ENCODE measurements at places on chromosomes 3 and 15. TPM values are rescaled to one million over a fixed set of nuclear protein-coding genes. Genes with fewer than 3 reads are reported as not detected.

- no peak for DNase-seq
Measured at GRCh38 chr3:38603731-38604131, 45.8 kb downstream of the SCN5A start.

GRCh38 chr15:74406992-74407705 is 26.6 kb downstream of the SEMA7A start:
- DNase-seq, result no peak

DNA sequence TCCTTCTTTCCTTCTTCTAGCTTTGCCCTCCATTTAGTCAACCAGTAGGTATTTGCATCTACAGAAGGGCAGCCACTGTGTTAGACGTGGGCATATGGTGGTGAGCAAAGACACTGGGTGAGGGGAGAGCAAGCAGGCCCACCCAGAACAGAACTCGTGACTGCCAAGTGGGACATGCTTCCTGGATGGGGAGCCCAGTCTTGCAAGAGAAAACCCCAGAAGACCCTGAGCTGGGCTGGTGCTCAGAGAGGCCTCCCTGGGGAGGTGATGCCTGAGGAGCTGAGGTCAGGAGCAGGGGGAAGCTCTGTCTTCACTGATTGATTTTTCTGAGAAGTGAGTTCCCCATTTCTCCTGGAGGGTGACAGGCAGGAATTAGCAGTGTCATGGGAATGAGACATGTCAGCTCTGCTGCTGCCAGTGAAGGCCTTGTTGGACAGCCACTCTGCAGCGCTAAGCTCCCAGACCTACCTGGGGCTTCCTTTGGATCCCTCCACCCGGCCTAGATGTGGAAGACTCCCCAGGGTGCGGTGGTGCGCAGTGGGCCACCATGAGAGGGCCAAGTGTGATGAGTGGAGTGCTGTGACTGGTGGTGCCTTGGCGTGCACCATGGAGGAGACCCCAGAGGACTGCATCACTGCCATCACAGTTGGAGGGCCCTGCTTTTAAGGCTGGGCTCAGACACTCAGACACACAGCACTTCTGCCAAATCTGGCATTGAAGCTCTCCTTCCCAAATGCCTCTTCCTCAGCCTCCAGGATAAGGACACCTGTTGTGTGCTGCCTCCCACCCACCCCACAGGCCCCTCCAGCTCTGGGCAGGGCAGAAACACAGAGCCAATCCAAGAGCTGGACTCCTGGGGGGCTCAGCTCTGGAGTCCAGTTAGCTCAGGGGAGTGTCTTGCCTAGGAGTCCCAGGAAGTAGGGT is 40.0 kb upstream of the TOPBP1 start:
- no peak for DNase-seq

The TNK2 gene
- 72.3 TPM for total RNA-seq

DNA sequence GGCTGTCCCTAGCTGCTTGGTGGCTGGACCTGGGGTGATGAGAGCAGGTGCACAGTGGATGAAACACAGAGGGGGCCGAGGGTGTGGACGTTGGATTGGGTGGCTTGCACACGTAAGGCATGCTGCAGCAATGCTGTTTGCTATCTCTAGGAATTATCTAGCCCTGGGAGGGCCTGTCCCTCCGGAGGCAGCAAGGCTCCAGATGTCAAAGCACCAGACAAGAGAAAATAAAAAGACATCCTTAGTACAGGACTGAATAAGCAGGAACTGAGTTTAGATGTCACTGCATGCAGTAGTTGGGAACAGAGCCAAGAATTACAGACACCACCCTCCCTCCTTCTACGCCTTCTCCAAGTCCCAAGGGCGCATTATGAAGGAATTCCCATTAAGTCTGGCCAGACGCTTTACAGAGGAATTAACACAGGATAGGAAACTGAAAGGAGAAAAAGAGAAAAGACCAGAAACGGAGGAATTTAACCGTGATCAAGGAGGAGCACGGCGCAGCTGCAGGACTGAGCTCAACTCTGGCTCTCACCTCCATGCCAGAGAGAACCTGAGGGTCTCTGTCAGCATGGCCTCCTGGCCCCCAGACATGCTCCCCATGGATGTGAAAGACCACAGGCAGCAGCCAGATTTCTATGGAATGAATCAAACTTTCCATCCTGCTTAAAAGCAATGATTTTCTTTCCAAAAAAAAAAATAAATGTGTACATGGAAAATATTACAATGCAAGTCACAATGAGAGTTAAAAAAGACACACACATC is 13.8 kb downstream of the ATP10A start:
- DNase-seq, result no peak

DNA sequence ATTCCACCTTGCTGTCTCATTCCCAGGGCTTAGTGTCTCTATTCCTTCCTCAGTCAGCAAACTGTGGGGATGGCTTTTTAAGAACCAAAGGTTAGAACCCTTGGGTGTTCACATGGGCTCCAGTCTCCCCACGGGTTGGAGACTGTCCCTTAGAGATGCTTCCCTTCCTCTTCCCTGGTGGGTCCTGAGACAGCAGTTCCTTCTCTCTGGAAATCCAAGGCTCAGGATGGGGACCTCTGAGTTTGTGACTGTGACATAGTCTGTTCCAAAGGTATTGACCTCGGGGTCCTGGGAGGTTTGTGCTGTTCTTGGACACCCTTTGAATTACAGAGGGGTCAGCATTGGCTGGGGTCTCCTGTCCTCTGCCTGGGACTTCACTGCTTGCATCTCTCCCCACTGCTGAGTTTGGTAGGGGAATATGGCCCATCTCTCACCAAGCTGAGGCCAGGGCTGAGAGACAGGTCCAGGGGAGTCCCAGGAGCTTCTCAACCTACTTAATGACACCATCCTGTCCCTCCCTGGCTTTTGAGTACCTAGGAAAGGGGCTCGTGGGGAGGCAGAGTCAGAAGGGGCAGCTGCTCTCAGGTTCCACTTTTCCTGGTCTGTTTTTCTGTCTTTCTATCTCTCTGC is 1.5 kb downstream of the GRM2 start:
- no peak for DNase-seq

- DNase-seq, result no peak
Measured at GRCh38 chr3:114506591-114507300, 212.9 kb downstream of the TIGIT start.

The STRA6 gene
- 1.1 TPM for total RNA-seq

DNA sequence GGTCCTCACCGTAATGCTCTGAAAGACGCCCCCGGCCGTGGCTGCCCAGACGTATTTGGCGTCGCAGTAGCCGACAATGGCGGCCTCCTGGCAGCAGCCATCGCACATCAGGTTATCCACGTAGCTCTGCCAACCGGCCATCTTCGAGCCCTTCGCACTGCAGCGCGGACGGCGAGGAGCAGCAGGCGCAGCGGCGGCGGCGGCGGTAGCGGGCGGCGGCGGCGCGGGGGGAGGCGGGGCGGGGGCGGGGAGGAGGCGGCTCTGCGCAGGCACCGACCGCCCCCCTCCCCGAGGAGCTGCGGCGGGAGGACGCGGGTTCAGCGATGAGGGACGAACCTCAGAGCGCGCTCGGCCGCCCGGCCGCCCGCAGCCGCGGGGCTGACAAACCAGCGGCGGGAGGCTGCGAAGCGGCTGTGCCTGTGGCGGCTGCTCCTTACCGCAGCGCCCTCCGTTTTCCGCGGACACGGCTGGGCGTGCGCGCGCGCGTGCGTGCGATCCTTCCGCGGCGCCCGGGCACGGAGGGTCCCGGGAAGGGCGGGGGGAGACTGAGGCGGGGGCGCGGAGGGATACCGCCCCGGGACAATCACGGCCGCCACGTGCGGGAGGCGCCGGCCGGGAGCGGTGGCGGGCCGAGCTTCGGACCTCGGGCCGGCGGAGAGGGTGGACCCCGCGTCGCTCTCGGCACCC is at the start of gene PFN2:
Gene PFN2, minus strand, starts transcription at position 180 of the 687 bp plus-strand sequence. Its CDS starts 39 bp downstream, at position 141.
- DNase-seq, result no peak

DNA sequence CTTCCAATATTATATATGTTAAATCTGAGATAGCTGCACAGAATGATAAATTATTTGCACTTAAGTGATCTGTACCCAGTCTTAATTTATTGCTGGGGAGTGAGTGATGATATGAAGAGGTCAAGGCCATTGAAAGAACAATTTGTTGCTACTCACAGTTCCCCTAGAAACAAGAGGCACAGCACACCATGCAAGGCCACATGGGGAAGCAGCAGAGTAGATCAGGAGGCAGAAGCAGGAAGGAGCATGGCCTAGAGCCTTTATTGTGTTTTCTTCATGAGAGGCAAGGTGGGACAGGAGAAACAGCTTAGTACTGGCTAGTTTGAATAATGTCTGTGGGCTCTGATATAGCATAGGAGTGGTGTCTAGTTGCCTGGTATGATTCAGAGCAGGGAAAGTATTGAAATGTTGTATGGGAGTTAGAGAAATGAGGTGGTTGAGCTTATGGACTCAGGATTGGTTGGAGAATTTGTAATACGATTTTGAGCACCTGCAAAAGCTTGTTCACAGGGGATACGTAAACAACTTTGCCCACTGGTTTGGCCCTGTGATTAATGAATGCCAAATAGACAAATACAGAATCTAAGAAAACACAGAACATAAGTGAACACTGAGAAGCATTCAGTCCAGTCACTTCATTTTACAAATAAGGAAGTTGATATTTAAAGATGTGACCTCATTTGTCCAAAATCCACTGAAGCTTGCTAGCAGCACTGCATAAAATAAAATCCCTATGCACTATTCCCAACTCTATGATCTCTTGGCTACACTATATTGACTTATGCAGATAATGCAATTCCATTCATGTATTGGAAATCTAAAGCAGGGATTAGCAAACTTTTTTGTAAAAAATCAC is 71.7 kb downstream of the TMCO5A start:
- DNase-seq, result no peak

DNA sequence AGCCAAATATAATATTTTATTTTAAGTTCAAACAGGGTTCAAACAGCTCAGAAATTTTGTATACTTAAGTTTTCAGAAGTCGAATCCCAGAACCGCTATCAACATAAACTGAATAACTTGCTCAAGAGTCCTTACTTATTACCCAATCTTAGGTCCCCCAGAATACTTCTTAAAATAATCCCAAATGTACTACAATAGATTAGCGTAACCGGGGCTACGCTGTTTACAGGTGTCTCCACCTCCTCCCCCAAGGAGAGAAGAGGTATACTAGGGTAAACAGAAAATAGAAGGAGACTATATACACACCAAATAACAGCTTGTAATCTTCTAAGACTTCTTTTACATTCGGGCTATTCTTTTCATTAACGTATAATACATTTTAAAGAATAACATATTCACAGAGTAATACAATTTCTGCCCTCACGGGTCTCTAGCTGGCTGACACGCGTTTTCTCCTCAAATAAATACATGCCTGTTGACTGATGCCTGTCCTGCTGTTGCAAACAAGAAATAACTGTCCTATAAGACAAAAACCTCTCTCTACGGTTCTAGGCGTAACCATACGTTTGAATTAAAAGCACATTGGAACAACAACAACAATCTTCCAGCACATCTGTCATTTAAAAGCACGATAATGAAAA is 1.3 kb downstream of the DENND4A start:
- no peak for DNase-seq

The MGLL gene
- 2.1 TPM for total RNA-seq

The IQCF6 gene
- not detected for total RNA-seq

GRCh38 chr3:171282041-171282440 is 178.2 kb downstream of the TNIK start:
- DNase-seq, result no peak

DNA sequence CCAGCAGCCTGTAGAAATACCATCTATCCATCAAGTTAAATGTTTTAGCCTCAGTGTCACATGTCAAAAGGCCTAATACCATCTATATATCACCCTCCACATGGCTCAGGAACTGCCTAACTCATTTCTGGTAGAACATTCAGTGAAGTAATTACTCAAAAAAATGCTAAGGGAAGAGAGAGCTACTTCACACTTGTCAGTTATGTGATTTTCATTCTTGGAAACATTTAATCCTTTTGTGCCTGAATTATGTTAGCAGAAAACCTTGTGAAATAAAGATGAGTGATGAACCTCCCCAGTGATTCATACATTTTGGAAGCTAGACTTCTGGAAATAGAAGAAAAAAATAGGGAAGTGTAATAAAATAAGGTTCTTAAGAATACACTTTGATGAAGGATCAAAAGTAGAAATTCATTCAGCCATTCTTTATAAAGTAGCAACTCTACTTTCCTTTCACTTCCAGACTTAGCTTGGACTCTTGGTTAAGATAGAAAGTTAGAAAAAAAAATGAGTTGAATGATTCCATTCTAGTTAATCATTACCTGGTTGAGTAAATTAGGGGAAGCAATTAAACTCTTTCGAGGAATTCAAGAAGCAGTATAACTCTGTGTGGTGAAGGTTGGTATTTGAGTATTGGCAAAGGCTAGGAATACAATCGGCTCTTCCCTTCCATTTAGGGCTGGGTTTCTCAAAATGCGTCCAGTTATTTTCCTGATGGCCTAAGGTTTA is 3.6 kb downstream of the OTOL1 start:
- no peak for DNase-seq

- DNase-seq, result no peak
Measured at GRCh38 chr3:78912259-78912658, 855.5 kb downstream of the ROBO1 start.

GRCh38 chr3:56536735-56537134 is 20.2 kb upstream of the CCDC66 start:
- DNase-seq, result no peak

GRCh38 chr3:185297867-185298266 is 44.0 kb upstream of the EHHADH start:
- no peak for DNase-seq

GRCh38 chr3:58377750-58378149 is 45.1 kb downstream of the PXK start:
- DNase-seq, result no peak

GRCh38 chr3:127815001-127815400 is 7.3 kb downstream of the MGLL start:
- no peak for DNase-seq

DNA sequence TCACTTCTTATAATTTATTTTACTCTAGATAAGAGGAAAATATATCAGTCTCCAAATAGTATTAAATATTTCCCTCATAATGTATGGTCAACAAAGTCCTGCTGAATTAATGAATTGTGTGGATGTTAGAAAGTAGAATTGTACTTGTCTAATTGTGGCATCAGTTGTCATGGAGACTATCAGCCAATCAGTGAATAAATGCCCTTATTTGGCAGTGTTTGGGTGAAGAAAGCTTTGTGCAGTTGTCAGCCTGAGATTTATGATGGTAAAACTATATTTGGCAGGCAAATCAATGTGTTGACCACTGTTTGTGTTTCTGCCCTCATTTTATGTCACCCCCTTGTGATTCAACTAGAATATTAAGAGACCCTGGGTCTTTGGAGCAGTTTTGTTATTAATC is 293.6 kb upstream of the MDFIC2 start:
- no peak for DNase-seq

- DNase-seq, result no peak
Measured at GRCh38 chr3:157632075-157632474, 128.9 kb upstream of the VEPH1 start.

- DNase-seq, result no peak
Measured at GRCh38 chr3:33007776-33008175, 56.3 kb downstream of the CCR4 start.

DNA sequence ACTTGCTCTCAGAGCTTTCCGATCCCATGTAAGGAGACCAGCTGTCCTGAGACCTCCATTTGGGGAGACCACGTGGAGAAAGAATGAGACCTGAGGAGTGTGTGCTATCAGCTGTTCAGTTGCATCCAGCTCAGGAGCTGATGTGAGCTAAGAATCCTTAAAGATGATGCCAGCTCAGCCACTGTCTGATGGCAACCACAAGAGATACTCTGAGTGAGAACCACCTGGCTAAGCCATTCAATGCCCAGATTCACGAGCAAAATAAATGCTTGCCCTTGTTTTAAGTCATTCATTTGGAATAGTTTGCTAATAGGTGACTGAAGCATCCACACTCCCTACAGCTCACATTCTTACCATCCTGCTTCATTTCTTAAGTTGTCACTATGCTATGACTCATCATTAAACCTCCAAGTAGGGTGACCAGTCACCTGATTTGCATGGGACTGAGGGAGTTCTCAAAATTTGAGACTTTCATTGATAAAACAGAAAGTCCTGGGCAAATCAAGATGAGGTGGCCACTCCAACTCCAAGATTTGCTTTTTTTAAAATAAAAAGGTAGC is 56.4 kb downstream of the SPTSSB start:
- DNase-seq, result no peak

Measured in Panc1 (cell line).